NCI-H187 treated with DMSO at 0.1 percent for 48 hours (cell line): ENCODE measurements at places on chromosomes 12 and 14.

DNA sequence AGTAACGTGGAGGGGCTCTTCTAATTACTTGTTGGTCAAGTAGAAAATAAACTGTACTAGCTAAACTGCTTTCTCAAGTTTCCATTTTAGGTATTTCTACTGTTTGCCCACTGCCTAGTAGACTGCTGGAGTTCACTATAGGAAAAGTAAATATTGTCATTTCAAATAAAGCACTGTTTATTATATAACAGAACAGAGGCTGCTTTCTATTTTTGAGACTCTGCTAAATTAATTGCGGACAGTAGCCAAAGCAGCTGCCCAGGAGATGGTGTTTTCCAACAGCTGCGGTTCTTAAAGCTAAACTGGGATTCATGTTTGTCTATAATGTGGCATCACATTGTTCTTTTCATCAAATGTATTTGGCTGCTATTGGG lies 15.9 kb upstream of the SIX1 start:
- DNase-seq = no peak

DNA sequence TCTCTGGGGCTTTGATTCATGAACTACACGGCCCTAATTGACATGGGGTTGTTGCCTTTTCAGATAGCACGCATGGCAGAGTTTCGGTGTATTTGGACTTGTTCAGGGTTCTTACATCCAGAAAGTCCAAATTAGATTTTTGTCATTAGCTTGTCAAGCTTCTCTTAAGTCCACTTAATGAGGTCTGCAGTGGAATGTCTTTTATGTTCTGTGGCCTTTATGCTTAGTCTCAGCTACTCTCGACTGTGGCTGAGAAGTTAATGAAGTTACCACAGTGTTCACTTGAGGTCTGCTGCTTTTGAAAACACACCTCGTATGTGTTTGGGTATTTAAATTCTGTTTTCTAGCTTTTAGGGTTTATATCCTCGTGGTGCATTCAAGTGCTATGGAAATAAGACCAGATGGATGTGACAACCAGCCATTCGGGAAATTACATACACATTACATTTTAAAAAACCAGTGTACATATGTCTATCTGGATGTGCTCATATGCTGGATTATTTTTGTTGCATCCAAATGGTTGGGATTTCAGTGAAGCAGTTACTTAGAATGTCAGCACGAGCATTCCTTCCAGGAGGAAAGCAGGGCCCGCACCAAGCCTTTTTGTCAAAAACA lies 80.2 kb downstream of the RMST start:
- DNase-seq = no peak

- DNase-seq = peak; percentile 70
Observed at GRCh38 chr12:130711756-130712155, 4.3 kb downstream of the RIMBP2 start.

- no peak for DNase-seq
Observed at GRCh38 chr12:121424624-121424975, 24.7 kb downstream of the RNF34 start.

DNA sequence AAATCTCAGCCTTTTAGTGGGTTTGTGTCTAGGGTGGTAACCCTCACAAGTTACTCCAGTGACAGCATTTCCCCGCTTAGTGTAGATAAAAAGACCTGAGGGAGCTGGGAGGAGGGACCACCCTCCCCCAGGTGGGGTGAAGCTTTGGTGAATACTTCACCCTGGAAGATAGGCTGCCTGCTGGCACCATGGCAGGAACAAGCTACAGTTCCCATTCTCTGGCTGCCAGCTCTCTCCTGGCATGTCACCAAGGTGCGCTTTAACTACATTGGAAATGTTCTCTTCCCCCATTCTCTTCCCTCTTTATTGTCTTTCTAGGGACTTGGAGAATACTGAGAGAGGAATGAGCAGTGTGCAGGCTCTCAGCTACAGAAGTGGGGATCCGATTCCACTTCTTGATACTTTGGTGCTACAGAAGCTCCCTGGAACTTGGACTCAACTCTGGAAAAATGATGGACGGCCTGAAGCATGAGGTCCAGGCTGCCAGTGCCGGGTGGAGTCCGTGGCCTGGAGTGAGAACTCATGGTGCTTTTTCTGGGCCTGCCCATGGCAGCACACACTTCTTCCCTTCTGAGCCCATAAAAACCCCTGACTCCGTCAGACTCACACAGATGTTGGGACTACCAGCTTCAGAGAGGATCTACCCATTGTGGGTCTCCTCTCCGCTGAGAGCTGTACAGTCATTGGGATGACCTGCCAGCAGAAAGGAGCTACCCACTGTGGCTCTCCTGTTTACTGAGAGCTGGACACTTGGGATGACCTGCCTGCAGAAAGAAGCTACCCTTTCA lies 198.0 kb downstream of the ADGRD1 start:
- DNase-seq = no peak

- no peak for DNase-seq
Observed at GRCh38 chr14:68308726-68309520, 483.9 kb downstream of the ZFP36L1 start.

- no peak for DNase-seq
Observed at GRCh38 chr12:68013181-68013580, 23.9 kb downstream of the IFNG-AS1 start.

- no peak for DNase-seq
Observed at GRCh38 chr14:96255501-96256366, at the start of gene BDKRB1. BDKRB1 (plus strand) TSS chr14:96256210; CDS start chr14:96263683, 7,473 bp downstream.

DNA sequence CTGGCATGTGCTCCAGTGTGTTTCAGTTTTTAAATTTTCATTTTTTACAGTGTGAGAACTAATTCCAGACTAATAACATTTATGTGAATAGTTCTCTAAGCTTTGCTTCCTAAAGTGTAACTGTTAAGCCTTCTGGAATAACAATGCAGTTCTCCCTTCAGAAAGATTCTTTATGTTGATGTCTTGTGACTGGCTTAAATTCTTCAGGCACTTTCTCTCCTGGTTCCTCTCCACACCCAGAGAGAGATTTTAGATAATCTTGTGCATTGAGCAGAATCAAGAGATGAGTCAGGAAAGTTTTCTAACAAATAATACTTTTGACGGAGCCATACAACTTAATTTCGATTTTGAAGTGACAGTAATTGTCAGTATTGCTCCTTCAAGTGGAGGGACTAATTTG lies 118.5 kb downstream of the RAD51B start:
- no peak for DNase-seq

GRCh38 chr12:12016284-12017100 lies 54.2 kb upstream of the BCL2L14 start:
- DNase-seq = no peak

DNA sequence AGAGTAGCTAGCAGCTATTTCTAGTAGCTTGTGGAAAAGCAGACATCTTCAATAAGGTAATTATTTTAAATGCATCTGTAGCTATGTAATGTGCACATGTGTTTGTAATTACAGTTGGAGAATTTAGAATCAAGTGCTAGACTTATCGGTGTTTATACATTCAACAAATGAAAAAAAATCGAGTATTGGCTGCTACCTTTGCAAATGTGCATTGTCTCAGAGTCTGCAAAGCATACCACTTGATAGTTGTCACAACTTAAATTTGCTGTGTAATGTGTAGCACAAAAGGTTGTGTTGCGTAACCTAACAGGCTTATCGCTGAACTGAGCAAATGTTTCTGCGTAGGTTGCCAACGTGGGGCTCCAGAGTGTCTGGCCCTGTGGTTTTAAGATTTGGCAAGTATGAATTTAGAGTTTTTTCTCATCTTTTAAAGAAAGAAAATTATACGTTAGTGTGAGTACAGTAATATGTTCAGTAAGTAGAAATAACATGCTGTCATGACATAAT lies 44.3 kb downstream of the TMTC2 start:
- DNase-seq = no peak

DNA sequence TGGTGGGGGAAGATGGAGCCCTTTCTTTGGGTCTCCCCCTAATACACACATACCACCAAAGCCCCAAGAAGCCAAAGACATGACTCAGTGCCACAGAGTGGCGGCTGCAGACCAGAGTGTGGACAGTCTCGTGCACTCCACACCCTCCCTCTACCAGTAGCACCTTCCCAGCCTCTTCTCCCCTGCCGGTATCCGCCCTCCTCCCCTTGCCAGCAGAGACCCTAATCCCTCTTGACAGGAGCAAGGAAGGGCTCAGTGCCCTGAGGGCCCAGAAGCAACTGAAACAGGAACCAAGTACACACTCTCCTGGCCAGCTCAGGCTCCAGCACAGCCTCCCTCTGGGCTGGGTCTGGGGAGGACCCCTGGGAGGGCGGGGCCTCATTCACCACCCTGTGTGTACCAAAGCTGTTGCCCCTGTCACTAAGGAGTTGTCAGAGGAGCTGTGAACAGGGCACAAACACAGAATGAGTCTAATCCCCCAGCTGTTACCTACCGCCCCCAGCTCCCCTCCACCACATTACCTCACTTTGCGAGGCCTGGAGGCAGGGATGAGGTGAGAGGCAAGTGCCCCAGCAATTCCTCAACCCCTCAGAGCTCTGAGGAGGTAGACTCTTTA lies 8.2 kb downstream of the SPRYD3 start:
- no peak for DNase-seq

DNA sequence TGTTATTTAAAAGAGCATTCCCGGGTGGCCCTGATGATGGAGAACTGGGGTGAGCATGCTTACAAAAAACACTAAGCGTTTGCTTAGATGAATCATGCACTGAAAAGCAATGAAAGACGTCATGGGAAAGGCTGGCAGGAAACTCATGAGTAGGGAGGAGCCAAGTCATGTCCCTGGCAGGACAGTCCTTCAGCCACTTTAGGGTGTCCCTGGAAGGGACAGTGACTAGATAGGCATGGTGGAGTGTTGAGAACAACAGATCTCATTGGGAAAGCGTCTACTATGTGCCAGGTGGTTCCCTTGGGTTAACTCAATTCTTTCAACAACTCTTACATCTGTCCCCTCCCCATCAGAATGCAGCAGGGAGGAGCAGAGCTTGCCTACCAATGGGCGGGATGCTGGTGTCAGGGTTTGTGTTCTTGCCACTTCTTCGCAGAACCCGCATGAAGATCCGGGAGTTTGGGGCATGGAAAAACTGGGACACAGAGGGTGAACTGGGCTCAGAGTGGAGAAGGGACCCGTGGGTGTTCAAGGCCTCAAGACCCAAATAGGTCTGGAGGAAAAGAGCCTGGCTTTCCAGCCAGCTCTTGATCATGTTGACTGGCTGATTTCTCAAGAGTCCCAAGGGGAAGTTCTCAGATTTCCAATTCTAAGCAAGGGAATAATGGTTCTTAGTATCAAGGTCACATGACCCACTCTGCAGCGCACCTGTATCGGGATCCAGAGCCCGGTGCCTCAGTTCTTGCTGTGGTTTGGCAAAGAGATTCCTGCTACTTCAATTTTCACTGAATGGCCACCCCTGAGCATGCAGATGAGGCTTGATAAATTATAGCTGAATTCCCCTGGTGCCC lies 653.9 kb upstream of the TBX3 start:
- peak; percentile 93 for DNase-seq

DNA sequence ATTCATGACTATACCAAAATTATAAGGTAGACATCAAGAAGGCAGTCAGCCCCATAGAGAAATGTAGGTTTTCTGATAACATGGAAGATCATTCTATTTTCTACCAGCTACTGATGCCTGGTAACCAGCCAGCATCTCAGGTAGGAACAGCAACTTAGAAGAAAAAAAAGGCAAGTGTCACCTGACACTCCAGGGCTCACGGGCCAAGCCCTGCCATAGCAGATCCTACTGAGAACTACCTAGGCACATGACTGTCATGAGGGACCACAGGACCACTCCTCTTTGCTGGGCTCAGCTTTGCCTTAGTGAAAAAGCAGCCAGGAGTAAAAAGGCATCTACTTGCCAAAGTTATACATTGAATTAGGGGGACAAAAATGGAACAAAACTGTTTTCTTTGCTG lies 33.4 kb downstream of the CORO1C start:
- peak; percentile 34 for DNase-seq

DNA sequence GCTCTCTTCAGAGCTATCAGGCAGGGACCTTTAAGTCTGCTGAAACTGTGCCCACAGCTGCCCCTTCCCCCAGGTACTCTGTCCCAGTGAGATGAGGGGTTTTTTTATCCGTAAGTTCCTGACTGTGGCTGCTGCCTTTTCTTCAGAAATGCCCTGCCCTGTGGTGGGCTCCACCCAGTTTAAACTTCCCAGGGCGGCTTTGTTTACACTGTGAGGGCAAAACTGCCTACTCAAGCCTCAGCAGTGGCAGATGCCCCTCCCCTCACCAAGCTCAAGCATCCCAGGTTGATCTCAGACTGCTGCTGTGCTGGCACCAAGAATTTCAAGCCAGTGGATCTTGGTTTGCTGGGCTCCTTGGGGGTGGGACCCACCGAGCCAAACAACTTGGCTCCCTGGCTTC lies 46.9 kb upstream of the SLC16A7 start:
- DNase-seq = no peak

- no peak for DNase-seq
Observed at GRCh38 chr14:102870994-102871831, 51.2 kb upstream of the AMN start.

DNA sequence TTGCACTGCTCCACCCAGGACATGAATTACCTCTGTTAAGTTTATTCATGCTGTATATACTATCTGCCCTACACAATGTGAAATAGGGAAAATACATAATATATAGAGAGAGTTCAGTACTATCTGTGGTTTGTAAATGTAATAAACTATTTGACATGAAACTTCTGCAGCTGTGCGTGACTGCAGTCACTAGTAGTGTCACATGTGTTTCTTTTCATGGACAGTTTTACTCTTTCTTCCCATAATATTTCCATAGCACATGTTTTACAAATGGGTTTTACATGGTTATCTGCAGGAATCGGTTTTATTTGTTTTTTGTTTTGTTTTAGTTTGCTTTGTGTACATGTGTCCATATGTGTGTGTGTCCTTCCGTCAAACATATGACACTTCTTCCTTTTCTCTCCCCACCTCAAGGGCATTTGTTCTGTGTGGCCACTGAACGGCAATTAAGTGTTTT lies 1644.1 kb upstream of the FLRT2 start:
- no peak for DNase-seq

DNA sequence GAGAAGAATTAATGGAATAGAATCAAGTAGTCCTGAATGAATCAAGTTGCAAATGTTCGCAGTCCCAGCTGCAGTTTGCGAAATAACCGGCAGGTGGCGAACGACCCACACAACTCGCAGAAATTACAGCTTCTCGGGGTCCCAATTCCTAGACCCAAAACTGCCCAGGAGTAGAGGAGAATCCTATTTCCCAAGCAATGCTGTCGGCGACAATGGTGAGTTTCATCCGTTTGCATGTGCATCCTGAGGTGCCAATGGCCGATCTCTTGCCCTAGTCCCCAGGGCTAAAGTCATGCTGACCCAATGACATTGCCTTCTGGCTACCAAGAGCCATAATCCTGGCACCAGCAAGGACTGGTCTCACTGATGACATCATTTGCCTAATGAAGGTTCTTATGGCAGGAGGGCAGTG lies 8.5 kb upstream of the ASCL1 start:
- DNase-seq = peak; percentile 52

GRCh38 chr12:118188690-118189371 lies 52.9 kb downstream of the PEBP1 start:
- DNase-seq = no peak

GRCh38 chr12:53062011-53062961 lies 12.4 kb downstream of the TNS2 start:
- no peak for DNase-seq

- no peak for DNase-seq
Observed at GRCh38 chr12:75011120-75011519, 198.5 kb downstream of the KCNC2 start.

- DNase-seq = no peak
Observed at GRCh38 chr14:104228221-104228620, 89.8 kb downstream of the KIF26A start.

- no peak for DNase-seq
Observed at GRCh38 chr12:113601656-113602263, 130.1 kb upstream of the LHX5 start.

- no peak for DNase-seq
Observed at GRCh38 chr12:41683023-41683422, 461.7 kb downstream of the GXYLT1 start.
